GM23338 (cell line): ENCODE measurements at places on chromosomes 2 and 18. TPM values are rescaled to one million over a fixed set of nuclear protein-coding genes. Genes with fewer than 3 reads are reported as not detected.

DNA sequence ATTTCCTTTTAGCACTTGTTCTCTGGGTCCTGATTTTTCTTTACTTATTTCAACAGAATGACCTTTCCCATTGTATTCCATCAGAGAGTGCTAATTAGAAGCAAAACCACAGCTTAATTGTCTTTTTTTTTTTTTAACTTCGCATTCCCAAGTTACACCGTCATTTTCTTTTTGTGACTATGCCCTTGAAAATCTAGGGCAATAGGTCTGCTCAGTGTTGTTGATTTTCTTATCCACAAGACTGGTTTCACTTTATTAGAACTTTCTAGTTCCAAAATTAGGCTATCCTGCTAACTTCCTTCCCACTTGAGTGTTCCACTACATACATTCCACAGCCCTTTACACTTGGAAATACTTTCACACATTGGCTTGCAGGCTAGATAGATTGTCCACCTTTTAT lies 18.7 kb upstream of the ADAM17 start:
- no peaks in the 10 kb centered on the region for H3K27me3 ChIP-seq
- H3K4me1 ChIP-seq: no peaks in the 10 kb centered on the region
- H3K27ac ChIP-seq: no peak overlapping the region

Gene UGT1A4
- polyA plus RNA-seq: not detected in 2 replicates

Gene TSPYL6
- not detected in 2 replicates for polyA plus RNA-seq

DNA sequence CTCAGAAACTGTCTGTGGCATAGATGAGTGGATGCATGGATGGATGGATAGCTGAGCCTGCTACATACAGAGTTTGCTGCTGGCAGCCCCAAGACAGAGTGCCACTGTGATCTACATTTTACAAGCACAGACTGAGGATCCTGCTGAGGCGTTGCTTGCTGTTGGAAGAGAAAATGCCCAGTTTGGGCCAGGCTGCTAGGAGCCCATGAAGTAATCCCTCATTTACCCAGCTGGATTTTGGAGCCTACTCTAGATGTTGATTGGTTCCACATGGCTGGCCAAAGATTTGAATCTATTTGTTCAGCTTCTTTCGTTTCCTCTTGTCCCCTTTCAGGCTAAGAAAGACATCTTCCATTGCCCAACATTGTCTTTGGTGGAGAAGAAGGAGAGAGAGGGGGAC lies 261.3 kb downstream of the CLIP4 start:
- no peak for DNase-seq
- H3K4me3 ChIP-seq: no peak overlapping the region
- no peaks in the 10 kb centered on the region for H3K27me3 ChIP-seq
- 0 out of 2 replicates have a peak, but pooled peaks cover 5% of the 10 kb centered on the region for H3K4me1 ChIP-seq
- H3K27ac ChIP-seq: no peak overlapping the region
- no peaks in the 10 kb centered on the region for H3K36me3 ChIP-seq

GRCh38 chr2:38549851-38550250 lies 52.9 kb downstream of the HNRNPLL start:
- H3K36me3 ChIP-seq: no peaks in the 10 kb centered on the region
- H3K27me3 ChIP-seq: no peaks in the 10 kb centered on the region
- no peak for DNase-seq
- H3K4me3 ChIP-seq: no peak overlapping the region
- peaks cover 10% of the 10 kb centered on the region; the same call in 1 of the 2 replicates for H3K4me1 ChIP-seq
- H3K27ac ChIP-seq: peak overlapping the region; percentile 40; the same call in 1 of the 2 replicates

- H3K27ac ChIP-seq: no peak overlapping the region
- H3K4me3 ChIP-seq: no peak overlapping the region
- no peak for DNase-seq
- no peaks in the 10 kb centered on the region for H3K4me1 ChIP-seq
- H3K36me3 ChIP-seq: no peaks in the 10 kb centered on the region
Observed at GRCh38 chr2:217316743-217317142, 456.9 kb upstream of the TNP1 start.

- no peak overlapping the region for H3K27ac ChIP-seq
- no peak overlapping the region for H3K4me3 ChIP-seq
- no peaks in the 10 kb centered on the region for H3K27me3 ChIP-seq
- H3K4me1 ChIP-seq: no peaks in the 10 kb centered on the region
- no peaks in the 10 kb centered on the region for H3K36me3 ChIP-seq
- DNase-seq: no peak
Observed at GRCh38 chr18:40608226-40608625, 1346.8 kb upstream of the PIK3C3 start.

- no peak overlapping the region for H3K27ac ChIP-seq
- peaks cover 59% of the 10 kb centered on the region for H3K4me1 ChIP-seq
- DNase-seq: no peak
- no peaks in the 10 kb centered on the region for H3K27me3 ChIP-seq
- no peak overlapping the region for H3K4me3 ChIP-seq
Observed at GRCh38 chr2:187617905-187618304, 63.7 kb upstream of the TFPI start.

DNA sequence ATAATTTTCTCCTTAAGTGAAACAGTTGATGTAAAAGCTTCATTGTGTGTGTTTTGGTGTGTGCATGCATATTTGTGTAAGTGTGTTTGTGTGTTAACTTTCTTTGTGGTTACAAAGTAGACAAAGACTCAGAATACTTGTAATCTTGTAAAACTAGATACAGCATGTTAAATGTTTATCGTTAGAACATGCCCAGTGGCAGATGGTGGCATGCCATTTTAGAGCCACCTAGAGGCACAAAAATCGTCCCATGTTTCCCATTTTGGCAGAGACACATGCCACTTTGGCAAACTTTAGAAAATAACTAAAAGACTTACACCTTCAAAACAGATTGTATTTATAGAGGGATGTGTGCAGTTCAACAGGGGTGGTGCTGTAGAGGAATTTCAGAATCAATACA lies 224.1 kb downstream of the LRP1B start:
- no peaks in the 10 kb centered on the region for H3K27me3 ChIP-seq
- H3K27ac ChIP-seq: no peak overlapping the region
- H3K4me1 ChIP-seq: peaks cover 3% of the 10 kb centered on the region; the same call in 1 of the 2 replicates
- no peaks in the 10 kb centered on the region for H3K36me3 ChIP-seq
- no peak for DNase-seq

- no peak overlapping the region for H3K27ac ChIP-seq
- no peaks in the 10 kb centered on the region for H3K27me3 ChIP-seq
- peaks cover 23% of the 10 kb centered on the region for H3K4me1 ChIP-seq
- H3K4me3 ChIP-seq: no peak overlapping the region
- H3K36me3 ChIP-seq: no peaks in the 10 kb centered on the region
- DNase-seq: no peak
Observed at GRCh38 chr2:1339388-1340140, 73.7 kb upstream of the TPO start.

Gene HTRA2
- 17.8 and 19.5 TPM in 2 replicates for polyA plus RNA-seq

GRCh38 chr2:107502539-107502938 lies 324.2 kb upstream of the RGPD4 start:
- no peaks in the 10 kb centered on the region for H3K27me3 ChIP-seq
- H3K36me3 ChIP-seq: no peaks in the 10 kb centered on the region
- DNase-seq: peak; percentile 66
- H3K27ac ChIP-seq: peak overlapping the region; percentile 22; the same call in 1 of the 2 replicates

DNA sequence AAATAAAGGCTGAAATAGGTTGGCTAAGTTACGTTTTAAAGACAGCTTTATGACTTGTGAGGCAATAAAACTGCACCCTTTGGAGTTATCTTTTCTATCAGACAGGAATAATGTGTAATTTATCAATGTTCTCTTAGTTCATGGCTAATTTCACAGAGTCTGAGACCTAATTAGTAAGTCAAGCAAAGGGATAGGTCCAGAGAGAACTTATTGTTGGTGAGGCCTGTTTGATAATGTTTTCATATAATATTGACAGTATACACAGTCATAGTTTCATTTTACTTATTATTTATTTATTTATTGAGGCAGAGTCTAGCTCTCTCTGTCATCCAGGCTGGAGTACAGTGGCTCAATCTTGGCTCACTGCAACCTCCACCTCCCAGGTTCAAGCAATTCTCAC lies 1.9 kb upstream of the IL36RN start:
- no peak overlapping the region for H3K27ac ChIP-seq
- no peak for DNase-seq
- no peak overlapping the region for H3K4me3 ChIP-seq
- no peaks in the 10 kb centered on the region for H3K36me3 ChIP-seq
- H3K27me3 ChIP-seq: no peaks in the 10 kb centered on the region
- H3K4me1 ChIP-seq: no peaks in the 10 kb centered on the region

Gene NLRC4
- 0.38 and 0.50 TPM in 2 replicates for polyA plus RNA-seq

Gene RGPD4
- polyA plus RNA-seq: not detected in 2 replicates

DNA sequence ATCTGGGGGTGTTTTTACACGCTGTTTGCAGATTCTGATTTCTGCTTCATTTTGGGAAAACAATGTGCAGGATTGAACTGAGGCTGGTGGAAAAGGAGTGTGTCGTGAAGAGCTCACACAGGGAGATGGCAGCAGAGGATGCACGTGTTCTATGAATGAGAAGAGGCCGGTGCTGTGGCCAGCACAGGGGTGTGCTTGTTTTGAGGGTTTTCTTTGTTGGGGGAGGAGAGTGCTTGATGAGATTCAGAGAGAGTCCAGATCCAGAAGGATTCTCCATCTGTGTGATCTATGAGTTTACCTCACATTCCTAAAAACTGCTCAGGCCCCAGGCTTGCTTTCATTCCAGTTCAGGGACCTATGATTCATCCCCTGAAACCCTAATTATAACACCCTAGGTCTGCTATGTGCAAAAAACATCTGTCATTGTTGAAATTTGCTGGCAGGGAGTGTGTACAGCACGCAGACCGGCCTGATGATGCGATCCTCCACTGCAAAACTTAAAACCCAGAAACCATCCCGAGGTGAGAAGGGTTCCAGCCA lies 12.1 kb downstream of the TGFA start:
- H3K27ac ChIP-seq: no peak overlapping the region
- no peaks in the 10 kb centered on the region for H3K36me3 ChIP-seq
- no peak overlapping the region for H3K4me3 ChIP-seq
- no peaks in the 10 kb centered on the region for H3K27me3 ChIP-seq
- H3K4me1 ChIP-seq: no peaks in the 10 kb centered on the region

- H3K27me3 ChIP-seq: peaks cover 39% of the 10 kb centered on the region
- H3K36me3 ChIP-seq: no peaks in the 10 kb centered on the region
- peak; percentile 51 for DNase-seq
- no peak overlapping the region for H3K27ac ChIP-seq
Observed at GRCh38 chr2:44770221-44771195, 171.0 kb upstream of the SIX3 start.

Gene ATP6V1C2
- 1.5 and 2.1 TPM in 2 replicates for polyA plus RNA-seq

- no peak overlapping the region for H3K27ac ChIP-seq
- H3K27me3 ChIP-seq: no peaks in the 10 kb centered on the region
- H3K4me1 ChIP-seq: no peaks in the 10 kb centered on the region
- no peak for DNase-seq
Observed at GRCh38 chr2:105438104-105438929, 39.5 kb upstream of the FHL2 start.

DNA sequence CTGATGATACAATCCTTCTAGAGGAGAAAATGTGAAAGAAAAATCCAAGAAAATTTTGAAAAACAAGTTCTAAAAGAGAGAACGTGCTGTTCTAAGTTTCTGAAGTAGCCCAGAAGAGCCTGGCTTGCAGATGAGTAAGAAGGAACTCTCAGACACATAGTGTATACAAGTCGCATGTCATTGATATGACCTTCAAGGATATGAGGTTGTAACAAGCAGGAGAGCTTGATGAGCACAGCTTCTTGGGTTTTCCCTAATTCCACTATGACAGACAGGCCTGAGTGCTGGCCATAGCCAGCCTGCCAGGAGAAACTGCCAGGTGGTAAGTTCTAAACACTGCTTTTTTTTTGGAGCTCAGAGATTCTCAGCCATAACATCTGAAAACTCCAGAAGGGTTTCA lies 235.7 kb upstream of the SIX2 start:
- no peaks in the 10 kb centered on the region for H3K27me3 ChIP-seq
- H3K4me3 ChIP-seq: no peak overlapping the region
- no peak overlapping the region for H3K27ac ChIP-seq

DNA sequence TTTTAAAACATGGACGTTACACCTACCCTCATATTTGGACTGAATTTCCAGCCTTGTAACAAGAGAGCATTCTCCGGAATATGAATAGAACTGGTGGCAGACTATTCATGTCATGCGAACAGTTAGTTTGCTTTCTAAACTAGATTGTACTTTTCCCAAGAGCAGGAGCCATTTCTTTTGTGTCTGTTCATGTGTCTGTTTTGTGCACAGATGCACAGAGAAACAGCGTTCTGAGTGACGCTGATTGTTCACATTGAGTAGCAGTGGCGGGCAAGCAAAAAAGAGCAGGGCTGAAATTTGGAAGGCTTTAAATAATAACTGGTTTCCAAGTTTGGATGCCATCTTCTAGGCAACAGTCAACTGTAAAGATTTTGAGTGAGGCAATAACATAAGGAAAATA lies 200.3 kb downstream of the NRXN1 start:
- no peak overlapping the region for H3K4me3 ChIP-seq
- no peak for DNase-seq
- H3K36me3 ChIP-seq: no peaks in the 10 kb centered on the region

DNA sequence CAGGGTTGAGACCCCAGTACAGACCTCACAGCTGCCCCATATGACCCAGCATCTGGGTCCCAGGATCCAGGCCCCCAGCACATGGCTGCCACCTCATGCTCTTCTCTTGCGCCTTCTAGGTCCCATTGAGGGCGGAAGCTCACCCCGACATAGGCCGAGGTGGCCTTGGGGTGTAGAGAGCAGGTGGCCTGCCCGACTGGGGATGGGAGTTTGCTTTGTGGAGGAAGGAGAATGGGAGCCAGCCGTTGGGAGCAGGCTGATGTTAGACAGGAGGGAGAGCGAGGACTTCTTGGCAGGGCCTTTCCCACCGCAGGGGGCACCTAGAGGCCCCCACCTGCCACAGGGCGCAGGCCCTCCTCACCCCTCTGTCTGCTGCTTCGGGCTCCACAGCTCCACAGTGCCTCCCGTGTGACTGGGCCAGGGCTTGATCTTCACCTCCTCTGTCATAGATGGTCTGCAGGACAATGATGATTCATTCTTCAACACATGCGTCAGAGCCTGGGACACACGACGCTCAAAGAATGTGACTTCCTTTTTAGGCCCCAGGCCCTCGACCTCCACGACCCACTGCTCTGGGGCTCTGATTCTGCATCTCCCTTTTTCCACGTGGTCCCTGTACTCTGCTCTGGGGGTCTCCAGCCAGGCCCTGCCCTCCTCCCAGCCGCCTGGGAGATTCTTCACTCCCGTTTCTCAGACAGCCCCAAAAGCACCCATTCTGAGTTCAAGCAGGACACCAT lies 86.6 kb upstream of the ODC1 start:
- DNase-seq: no peak
- H3K4me1 ChIP-seq: no peaks in the 10 kb centered on the region
- H3K27me3 ChIP-seq: no peaks in the 10 kb centered on the region
- H3K4me3 ChIP-seq: no peak overlapping the region
- no peak overlapping the region for H3K27ac ChIP-seq
- no peaks in the 10 kb centered on the region for H3K36me3 ChIP-seq

Gene REG1B
- polyA plus RNA-seq: not detected in 2 replicates

- H3K36me3 ChIP-seq: no peaks in the 10 kb centered on the region; the same call in 1 of the 2 replicates
- no peak overlapping the region for H3K27ac ChIP-seq
- no peak for DNase-seq
- H3K27me3 ChIP-seq: no peaks in the 10 kb centered on the region
- H3K4me3 ChIP-seq: no peak overlapping the region
Observed at GRCh38 chr2:19230626-19231025, 127.8 kb downstream of the OSR1 start.

Gene SAP130
- polyA plus RNA-seq: 18.9 and 19.5 TPM in 2 replicates

GRCh38 chr2:55049821-55050099 lies 491 bp downstream of the RTN4 start:
- H3K4me1 ChIP-seq: peaks cover 44% of the 10 kb centered on the region
- no peaks in the 10 kb centered on the region; the same call in 1 of the 2 replicates for H3K36me3 ChIP-seq
- no peak for DNase-seq
- peak overlapping the region; percentile 90 for H3K4me3 ChIP-seq
- H3K27me3 ChIP-seq: no peaks in the 10 kb centered on the region
